A549 (cell line): ENCODE measurements at places on chromosomes 3 and 15. TPM values are rescaled to one million over a fixed set of nuclear protein-coding genes. Genes with fewer than 3 reads are reported as not detected.

The GCNT3 gene
- 61.4 to 69.2 TPM (median 62.7 TPM) in 3 replicates for polyA plus RNA-seq

The PLAAT1 gene
- 0.09 TPM in 1 of 3 replicates, not detected in the others for polyA plus RNA-seq

The PLCL2 gene
- 2.1 to 2.5 TPM (median 2.1 TPM) in 3 replicates for polyA plus RNA-seq

The AGBL1 gene
- not detected in 3 replicates for polyA plus RNA-seq

The LSAMP gene
- 0.07 to 0.22 TPM (median 0.12 TPM) in 3 replicates for polyA plus RNA-seq

The SLC6A1 gene
- not detected in 3 replicates for polyA plus RNA-seq

The ARGFX gene
- not detected in 3 replicates for polyA plus RNA-seq

The MFSD1 gene
- polyA plus RNA-seq, result 39.5 to 41.5 TPM (median 39.7 TPM) in 3 replicates

The CGNL1 gene
- 1.4 to 1.8 TPM (median 1.6 TPM) in 3 replicates for polyA plus RNA-seq
